Activated naive CD8-positive, alpha-beta T cell treated with anti-CD3 and anti-CD28 coated beads for 36 hours (primary cell): ENCODE measurements at places on chromosomes 7 and 10. TPM values are rescaled to one million over a fixed set of nuclear protein-coding genes. Genes with fewer than 3 reads are reported as not detected.

GRCh38 chr10:13984647-13985155 lies 346.0 kb downstream of the FRMD4A start:
- no peaks in the 10 kb centered on the region for H3K27me3 ChIP-seq
- peaks cover 10% of the 10 kb centered on the region for H3K4me1 ChIP-seq
- H3K27ac ChIP-seq, result no peak overlapping the region
- H3K36me3 ChIP-seq, result no peaks in the 10 kb centered on the region
- no peak for DNase-seq

GRCh38 chr10:64977915-64978314 lies 1456.7 kb downstream of the REEP3 start:
- no peak for DNase-seq
- H3K4me3 ChIP-seq, result no peak overlapping the region
- H3K27me3 ChIP-seq, result no peaks in the 10 kb centered on the region
- H3K4me1 ChIP-seq, result no peaks in the 10 kb centered on the region

LIPF gene
- not detected for total RNA-seq

SEM1 gene
- total RNA-seq, result 35.9 TPM

GPR15LG gene
- total RNA-seq, result not detected

GRCh38 chr10:5904227-5904626 lies 14.2 kb downstream of the FBH1 start:
- peaks cover 14% of the 10 kb centered on the region for H3K4me1 ChIP-seq
- no peak overlapping the region for H3K27ac ChIP-seq
- no peak for DNase-seq
- H3K4me3 ChIP-seq, result no peak overlapping the region
- H3K27me3 ChIP-seq, result no peaks in the 10 kb centered on the region

JCAD gene
- total RNA-seq, result 0.02 TPM

DNA sequence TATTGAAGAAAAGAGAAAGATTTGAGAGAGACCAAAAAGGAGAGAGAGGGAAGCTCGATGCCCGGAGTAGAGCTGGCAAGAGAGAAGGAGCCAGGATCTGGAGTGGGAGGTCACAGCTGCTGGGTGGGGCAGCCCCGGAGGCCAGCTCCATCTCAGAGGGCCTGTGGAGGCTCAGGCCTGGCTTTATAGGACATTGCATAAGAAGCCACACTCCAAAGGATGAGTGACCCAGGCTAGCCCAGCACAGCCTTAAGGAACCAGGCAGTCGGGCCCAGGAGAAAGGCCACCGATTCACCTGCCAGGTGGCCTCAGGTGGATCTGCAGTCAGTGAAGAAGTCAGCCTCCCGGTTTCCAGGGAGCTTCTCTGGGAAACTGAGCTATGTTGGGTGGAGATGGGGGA lies 676 bp downstream of the PLAC9 start:
- peak overlapping the region; percentile 26 for H3K4me3 ChIP-seq
- peaks cover 3% of the 10 kb centered on the region for H3K4me1 ChIP-seq
- peaks cover 40% of the 10 kb centered on the region for H3K27me3 ChIP-seq
- H3K27ac ChIP-seq, result no peak overlapping the region
- no peaks in the 10 kb centered on the region for H3K36me3 ChIP-seq

- H3K36me3 ChIP-seq, result no peaks in the 10 kb centered on the region
- no peak for DNase-seq
- no peak overlapping the region for H3K27ac ChIP-seq
- peaks cover 2% of the 10 kb centered on the region for H3K4me1 ChIP-seq
- H3K27me3 ChIP-seq, result no peaks in the 10 kb centered on the region
These were observed 495.6 kb downstream of the RPS24 start for GRCh38 chr10:78529262-78529661.
